ENCODE measurements at places on chromosomes 6 and 20. TPM values are rescaled to one million over a fixed set of nuclear protein-coding genes. Genes with fewer than 3 reads are reported as not detected.

- no peak for DNase-seq
Observed at GRCh38 chr6:105598264-105598663, 195.4 kb upstream of the PREP start.

GRCh38 chr20:38890497-38890818 lies 35.8 kb upstream of the FAM83D start:
- DNase-seq, result no peak

GRCh38 chr6:45722876-45723275 lies 292.8 kb downstream of the CLIC5 start:
- no peak for DNase-seq

DNA sequence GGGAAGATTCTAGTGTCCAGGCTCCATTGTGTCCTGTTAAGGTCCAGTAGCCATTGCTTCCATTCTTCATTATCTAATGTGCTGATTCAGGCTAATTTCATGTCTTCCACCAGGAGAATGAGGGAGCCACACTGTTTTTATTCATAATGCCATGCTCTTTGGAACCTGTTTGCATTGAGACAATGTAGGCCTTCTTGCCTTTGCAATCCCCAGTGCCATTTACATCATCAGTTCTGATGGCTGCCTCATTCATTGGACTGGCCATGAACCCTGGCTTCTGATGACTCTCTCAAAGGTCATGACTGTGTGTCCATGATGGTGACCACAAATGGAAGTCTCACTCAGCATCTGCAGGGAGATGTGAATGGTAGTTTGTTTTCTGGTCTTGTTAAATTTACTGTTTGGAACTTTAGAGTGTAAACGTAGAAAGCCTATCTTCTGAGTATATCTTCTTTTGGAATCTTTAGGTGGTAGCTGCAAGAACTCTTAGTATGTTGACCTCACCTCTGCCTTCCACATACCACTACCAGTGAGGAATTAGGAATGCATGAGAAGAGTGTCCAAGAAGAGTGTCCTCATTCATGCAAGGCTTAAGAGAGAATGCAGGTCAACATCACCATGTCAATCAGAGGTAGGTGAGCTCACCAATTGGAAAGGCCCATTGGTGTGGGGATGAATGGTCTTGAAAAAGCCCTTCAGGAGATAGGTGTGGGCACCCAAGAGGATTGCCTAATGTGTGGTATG lies 42.9 kb upstream of the ZFP64 start:
- DNase-seq, result no peak

DNA sequence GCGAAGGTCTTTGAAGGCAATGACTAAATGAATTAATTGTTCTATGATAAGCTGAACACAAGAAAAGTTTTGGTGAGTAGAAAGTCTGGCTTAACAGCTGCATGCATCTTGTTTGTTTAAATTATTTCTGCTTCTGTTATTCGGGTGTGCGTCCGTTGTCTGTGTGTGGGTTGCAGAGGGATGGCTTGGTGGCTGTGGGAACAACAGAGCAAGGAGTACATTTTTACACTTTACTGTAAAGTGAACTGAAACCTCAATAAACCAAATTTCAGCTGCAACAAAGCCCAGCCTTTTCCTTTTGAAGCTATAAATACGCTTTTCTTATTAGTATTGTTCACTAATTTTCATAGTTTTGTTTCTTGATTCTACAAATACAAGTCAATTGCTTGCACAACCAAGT lies 3.5 kb upstream of the LAMP5 start:
- DNase-seq, result no peak

DNA sequence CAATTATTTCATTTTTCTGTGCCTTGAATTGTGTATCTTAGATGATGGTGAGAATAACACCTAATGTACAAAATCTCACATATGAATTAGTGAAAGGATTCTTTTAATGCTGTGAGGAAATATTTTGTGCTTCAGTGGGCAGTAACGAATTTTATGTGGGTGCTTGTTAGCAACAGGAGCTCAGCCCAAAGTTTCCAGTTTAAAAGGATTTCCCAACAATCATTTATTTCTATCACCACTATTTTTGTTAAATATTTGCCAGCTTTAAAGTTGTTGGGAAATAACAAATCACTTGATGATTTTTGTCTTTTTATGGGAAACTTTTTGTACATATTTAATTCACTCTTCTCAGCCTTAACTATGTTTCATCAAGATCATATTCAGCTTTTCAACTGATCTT lies 111.8 kb downstream of the QKI start:
- DNase-seq, result no peak

DNA sequence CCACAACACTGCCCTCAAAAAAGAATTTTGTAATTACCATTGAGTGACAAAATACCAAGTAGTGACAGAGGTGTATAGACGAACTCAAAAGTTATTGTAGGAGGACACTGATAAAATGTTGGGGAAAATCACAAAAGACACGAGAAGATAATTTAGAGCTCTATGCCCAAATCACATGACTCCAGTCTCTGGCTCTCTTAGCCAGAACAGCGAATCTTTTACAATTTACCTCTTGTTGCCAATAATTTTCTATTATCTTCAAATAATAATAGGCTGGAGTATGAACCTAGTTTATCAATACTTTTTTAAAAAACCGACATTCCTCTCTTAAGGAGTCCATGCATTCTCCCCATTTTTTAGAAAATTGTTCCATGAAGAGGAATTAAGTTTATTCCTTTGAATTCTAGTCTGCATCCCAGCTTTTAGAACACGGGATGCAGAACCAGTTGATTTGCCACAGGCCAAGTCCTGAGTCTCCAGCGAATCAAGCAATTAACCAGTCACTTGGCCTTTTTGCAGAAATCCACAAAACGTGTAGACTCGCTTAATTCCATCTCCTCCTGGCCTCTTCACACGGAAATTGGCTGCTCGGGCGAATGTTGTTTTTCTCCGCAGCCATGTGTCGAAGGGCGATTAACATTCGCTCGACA lies 507 bp upstream of the RIPPLY2 start:
- no peak for DNase-seq

- DNase-seq, result no peak
Observed at GRCh38 chr6:116278854-116279231, 887 bp downstream of the TSPYL1 start.

DNA sequence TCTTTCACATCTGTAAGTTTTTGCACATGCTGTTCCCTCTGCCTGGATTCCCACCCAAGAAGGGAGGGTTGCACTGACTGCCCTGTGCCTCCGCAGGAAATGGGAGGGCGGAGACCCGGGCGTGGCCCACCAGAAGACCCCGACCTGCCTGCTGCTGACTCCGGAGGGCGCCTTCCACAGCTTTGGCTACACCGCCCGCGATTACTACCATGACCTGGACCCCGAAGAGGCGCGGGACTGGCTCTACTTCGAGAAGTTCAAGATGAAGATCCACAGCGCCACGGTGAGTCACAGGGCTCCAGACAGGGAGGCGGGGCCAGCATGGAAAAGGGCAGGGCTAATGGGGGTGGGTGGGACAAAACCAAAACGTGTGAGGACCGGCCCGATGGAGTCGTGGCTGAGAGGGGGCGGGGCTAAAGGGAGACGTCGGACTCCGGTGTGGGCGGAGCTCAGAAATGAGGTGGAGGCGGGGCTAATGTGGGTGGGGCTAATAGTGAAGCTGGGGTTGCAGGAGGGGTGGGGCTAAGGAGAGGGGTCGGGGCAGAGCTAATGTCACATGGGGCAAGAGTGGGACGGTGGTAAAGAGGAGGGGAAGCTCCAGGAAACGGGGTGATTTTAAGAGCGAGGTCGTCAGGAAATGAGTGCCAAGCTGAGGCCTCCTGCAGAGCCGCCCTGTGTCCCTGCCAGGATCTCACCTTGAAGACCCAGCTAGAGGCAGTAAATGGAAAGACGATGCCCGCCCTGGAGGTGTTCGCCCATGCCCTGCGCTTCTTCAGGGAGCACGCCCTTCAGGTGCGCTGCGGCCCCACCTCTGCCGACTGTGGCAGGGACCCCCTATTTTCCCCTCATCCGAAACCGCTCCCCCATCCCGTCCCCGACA lies 12.6 kb downstream of the HSPA12B start:
- DNase-seq, result peak; percentile 91

Gene EXOC2
- 44.1 TPM for total RNA-seq

Measured in activated CD4-positive, alpha-beta T cell treated with anti-CD3 and anti-CD28 coated beads, Interleukin-2, amount 10 ng/mL, durations not matched to agents 24 days and 14 days (primary cell).